Fibroblast of skin of back (primary cell): ENCODE measurements at places on chromosomes 5 and 9.

- DNase-seq: no peak
Observed at GRCh38 chr9:18684593-18685317, 210.8 kb downstream of the ADAMTSL1 start.

DNA sequence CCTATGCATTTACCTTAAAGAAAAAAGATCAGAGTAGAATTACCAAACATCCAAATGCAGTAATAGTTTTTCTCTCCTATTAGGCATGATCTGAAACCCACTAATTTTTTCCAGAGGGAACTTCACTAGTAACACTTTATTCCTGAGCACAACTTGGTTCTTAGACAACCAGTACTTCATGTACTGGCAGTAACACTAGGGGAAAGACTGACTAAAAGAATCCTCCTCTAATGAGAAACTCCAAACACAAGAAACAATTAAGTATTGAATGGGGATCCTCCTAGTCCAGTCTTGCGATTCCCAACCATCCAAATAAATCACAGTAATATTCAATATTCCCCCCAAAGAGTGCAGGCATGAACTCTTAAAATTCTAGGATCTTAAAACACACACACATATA lies 48.9 kb downstream of the ZNF608 start:
- DNase-seq: no peak

DNA sequence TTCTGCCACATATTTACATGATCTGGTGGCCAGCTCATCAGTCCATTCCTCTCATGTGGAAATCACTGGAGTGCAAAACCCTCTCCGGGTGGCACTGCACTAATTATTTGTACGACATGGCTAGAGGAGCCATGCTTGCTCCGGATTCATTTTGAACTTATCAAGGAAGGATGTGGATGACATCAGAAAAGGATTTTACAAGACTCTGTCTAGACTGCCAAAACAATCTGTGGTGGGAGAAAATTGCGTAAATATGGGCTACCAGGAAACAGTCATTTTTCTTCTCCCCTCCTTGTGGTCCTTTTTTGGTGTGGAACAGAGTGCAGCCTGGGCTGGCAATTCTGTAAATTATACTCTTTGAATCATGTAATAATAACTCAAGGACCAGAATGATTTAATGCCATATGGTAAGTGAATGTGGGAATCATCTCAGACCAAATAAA lies 123.4 kb upstream of the IFNE start:
- peak; percentile 69 for DNase-seq

- DNase-seq: peak; percentile 15
Observed at GRCh38 chr5:1552521-1553255, 28.9 kb upstream of the LPCAT1 start.

DNA sequence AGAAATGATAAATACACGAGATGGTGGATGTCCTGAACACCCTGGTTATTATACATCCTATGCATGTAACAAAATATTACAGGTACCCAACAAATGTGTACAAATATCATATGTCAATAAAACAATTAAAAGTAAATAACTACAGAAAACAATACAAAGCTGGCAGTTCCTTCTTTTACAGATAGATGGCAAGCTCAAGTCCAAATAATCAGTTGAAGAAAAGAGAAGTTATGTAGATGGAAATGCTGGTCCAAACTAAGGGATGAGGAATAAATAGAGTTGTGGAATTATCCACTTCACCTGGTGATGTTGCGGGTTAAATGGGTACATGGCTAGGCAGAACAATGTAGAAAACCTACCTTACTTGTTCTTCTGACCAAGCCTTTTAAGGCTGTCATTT lies 79.4 kb downstream of the PALM2AKAP2 start:
- DNase-seq: no peak

DNA sequence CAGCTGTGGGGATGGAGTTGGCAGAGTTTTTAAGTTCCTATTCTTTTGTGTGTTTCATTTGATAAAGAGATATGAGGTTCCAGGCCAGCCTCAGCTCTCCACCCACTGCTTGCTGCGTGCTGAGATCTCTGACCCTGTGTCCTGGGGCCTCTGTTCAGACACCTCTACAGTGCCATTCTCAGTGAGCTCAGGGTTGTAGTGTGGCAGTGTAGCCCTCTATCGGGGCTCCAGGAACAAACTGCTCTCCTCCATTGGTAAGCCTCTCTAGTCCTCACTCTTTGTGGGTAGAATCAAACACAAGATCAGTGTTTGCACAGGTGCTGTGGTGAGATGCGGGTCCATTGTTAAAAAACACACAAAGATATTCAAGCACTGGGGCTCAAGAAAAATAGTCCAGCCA lies 386.6 kb upstream of the RPS23 start:
- DNase-seq: no peak

GRCh38 chr5:66839636-66840185 lies 243.5 kb downstream of the MAST4 start:
- DNase-seq: no peak

DNA sequence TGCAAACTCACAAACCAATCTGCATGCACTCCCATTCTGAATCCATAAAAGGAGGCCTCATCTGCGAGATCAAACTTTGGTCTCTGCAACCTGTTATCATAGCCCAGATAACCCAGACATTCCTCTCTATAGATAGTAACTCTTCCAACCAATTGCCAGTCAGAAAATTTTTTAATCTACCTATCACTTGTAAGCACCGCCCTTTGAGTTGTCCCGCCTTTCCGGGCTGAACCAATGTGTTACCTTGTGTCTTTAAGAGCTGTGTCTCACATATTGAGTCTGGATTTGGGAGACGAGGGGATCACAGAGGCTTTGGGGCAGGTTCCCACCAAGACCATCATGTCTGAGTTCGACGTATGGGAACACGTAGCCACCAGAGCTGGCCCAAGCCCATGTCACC lies 91.1 kb upstream of the PPP1R26 start:
- no peak for DNase-seq

DNA sequence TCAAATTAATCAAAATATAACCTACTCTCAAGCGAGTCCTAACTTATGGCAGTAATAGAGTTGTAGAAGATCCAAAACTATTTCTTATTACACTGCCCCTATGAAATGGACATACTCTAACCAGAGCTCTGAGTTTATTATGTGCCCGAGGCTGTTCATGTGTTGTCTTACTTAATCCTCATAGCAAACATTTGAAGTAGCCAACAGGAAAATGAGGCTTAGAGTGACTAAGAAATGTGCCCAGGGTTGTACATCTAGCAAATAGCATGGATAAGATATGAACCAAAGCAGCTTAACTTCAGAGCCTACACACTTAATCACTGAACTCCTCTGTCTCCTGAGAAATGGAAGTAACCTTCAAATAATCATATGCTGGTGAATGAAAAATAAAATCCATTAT lies 1551.7 kb downstream of the MAT2B start:
- DNase-seq: no peak

DNA sequence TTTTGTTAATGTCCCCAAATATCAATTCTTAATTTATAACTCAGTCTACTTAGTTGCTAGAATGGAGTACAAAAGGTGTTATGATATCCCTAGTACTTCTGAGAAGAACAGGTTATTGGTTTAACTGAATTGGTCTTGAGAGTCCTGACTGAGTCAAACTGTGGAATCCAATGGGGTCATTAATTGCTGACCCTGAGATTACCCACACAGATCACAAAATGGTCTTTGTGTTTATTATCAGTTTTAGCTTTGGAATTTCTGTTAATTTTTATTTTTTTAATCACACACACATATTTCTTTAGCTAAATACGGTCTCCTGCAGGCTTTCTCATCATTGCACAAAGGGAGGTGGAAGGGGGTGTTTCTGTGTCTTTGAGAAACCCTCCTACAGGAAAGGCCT lies 301.6 kb downstream of the EBF1 start:
- DNase-seq: no peak

- no peak for DNase-seq
Observed at GRCh38 chr5:93226202-93226735, 354.8 kb downstream of the NR2F1-AS1 start.

DNA sequence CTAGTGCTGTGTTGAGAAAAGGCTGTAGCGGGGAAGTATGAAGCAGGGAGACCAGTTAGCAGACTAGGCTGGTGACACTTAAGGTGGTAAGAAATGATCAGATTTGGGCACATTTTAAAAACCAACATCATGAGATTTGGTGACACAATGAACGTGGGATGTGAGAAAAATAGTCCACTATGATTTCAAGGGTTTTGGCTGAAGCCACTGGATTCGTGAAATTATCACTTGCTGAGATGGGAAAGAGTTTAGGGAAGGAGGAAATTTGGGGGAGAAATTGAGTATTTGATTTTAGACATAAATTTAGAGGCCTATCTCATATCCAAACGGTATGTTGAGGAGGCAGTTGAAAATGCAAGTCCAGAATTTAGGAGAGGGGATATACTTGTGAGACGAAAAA lies 23.1 kb downstream of the SKP2 start:
- DNase-seq: no peak

GRCh38 chr5:65290677-65291076 lies 191.0 kb downstream of the ADAMTS6 start:
- peak; percentile 34 for DNase-seq

DNA sequence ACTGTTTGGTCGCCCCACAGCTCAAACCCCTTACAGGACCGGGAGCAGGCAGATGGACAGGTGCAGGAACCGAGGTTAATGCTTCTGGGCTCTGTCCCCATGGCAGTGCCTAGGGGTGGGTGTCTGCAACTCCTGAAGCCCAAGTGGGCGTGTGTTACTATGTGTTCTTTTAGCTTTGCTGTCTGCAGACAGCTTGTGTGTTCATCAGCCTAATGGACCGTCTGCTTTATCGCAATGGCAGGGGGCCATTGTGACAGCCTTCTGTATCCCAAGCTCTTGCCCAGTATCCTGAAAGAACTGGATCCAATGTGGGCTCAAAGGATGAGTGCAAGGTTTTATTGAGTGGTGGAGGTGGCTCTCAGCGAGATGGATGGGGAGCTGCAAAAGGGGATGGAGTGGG lies 266.7 kb downstream of the CSNK1G3 start:
- no peak for DNase-seq

DNA sequence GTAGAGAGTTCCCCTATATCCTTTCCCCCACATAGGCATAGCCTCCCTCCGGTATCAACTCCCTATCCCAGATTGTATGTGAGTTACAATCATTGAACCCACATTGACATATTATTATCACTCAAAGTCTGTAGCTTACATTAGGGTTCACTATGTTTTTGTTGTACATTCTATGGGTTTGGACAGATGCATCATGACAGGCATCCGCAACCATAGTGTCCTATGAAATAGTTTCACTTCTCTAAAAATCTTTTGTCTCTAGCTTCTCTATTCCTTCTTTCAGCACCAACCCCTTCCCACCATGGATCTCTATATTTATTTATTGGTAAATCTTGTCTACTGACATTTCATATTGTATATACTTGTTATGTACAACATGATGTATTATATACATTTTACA lies 31.6 kb downstream of the TAF11L14 start:
- no peak for DNase-seq

GRCh38 chr5:119951330-119951934 lies 322.1 kb downstream of the FAM170A start:
- no peak for DNase-seq

DNA sequence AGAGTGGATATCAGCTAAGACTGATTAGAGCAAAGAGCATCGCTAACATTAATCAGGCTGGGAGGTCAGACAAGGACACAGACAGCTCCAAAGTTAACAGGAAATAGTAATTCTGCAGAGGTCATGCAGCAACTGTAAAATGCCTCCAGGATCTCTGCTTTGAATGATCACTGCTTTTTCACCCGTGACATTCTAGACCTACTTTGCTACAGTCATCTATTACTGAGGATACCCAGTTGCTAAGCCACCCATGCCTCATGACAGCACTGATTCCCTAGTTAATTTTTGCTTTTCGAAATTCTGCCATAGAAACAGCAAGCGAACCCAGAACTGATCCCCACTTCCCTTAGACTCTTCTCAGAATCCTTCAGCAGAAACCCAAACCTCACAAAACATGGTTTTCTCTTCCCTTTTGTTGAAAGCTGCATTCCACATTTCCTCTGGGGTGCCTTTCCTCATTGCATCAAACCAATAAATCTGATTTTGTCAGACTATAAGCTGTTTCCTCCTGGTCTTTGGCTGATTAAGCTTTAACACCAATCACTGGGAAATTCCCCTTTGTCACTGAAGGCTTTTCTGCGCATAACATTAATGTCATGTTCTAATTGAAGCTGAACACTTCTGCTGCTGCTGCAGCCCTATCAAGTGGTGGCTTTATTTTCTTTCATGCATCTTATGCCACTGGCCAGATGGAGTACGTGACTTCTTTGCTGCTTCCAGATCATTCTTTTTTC lies 201.1 kb upstream of the CHD1 start:
- no peak for DNase-seq

GRCh38 chr9:120882935-120883607 lies 6.1 kb upstream of the PHF19 start:
- no peak for DNase-seq

DNA sequence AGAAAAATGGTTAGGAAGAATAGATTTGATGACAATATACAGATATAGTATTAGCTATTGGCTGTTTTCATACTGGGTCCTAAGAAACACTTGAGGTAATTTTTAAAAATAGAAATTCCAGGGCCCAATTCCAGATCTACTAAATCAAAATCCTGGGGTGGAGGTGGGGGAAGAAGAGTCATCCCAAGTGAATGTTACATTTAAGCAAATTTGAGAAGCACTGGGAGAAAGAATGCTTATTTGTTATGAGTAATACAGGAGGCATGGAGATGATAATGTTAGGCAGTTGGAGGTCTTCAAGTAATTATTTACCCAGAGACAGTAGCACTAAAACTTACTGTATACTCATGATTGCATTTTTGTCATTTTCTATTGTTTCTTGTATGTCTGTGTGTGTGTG lies 93.0 kb upstream of the DAB2 start:
- DNase-seq: peak; percentile 98

DNA sequence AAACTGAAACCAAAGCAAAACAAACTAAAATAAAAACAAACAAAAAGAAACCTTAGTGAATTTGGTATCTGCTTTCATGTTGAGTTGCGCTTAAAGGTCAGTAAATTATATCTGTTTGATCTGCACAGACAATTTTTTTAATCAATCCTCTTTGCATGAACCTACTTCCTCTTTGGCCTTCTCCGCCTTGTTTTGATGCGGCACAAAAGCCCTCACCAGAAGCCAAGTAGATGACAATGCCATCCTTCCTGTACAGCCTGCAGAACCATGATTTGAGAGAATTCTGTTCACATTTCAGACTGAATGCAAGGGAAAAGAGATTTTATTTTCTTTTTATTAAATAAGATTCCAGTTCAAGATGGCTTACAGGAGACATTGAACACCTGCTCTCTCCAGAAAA lies 473.6 kb upstream of the FTMT start:
- no peak for DNase-seq

- no peak for DNase-seq
Observed at GRCh38 chr9:105850852-105851500, 156.6 kb downstream of the TMEM38B start.

- DNase-seq: no peak
Observed at GRCh38 chr5:135477613-135478066, 25.5 kb upstream of the TIFAB start.

- peak; percentile 64 for DNase-seq
Observed at GRCh38 chr9:79477241-79477840, 94.4 kb upstream of the TLE4 start.

DNA sequence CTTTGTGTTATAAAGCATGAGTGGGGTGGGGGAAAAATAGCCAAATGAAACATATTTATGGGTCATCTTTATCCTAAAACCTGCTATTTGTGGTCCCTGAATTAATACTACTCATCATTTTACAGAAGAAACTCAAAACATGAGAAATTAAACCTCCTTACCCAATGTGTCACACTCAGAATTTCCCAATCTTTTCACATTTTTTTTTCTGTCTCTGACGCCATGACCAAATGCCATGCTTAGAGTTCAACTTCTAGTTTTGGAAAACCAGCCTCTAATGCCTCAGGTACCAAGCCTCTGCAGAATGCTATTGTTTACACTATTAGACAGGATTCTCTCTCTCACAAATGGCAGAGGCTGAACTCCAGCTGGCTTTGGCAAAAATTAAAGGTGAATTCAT lies 505.5 kb upstream of the WWC1 start:
- no peak for DNase-seq
